Stimulated activated CD4-positive, alpha-beta T cell treated with anti-CD3 and anti-CD28 coated beads, Interleukin-15, amount 100 ng/mL, for 1 hour (primary cell): ENCODE measurements at places on chromosomes 11 and 22.

DNA sequence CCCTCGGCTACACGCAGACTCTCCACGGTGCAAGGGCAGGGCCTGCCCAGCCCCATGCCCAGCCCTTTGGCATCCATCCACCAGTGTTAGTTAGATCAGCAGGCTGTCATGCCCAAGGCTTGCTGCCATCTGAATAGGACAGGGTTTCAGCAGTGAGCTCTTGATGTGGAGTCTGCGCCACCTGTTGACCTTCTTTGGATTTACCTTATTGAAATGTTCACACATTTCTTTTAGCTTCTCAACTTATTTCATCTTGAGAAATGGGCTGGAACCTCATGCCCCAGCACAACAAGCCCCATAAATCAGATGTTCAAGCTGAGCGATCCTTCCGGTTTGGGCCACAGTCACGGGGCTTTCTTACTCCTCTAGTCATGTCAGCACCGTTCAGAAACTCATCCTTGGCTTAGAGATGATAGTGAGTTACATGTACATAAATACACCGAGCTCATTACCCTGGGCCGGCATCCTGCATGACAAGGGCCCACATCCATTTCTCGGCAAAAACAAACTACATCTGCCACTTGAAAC is 61.7 kb downstream of the PARVB start:
- no peak for DNase-seq

DNA sequence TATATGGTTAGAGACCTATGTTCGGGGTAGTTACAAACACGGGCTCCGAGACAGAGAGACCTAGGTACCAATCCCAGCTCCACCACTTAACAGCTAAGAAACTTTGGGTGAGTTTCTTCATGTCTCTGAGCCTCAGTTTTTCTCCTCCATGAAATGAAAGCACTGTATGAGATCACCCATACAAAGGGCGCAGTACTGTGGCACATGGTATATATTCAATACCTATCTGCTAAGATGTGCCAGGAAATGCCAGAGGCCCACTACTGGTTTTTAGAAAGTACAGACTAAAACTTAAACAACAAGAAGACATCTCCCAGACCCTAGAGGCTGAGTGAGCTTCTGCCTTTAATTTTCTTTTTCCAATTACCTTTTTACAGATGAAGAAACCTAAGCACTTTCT is 69.5 kb downstream of the SLC1A2 start:
- DNase-seq: no peak

- DNase-seq: no peak
Observed at GRCh38 chr11:119486691-119487259, 63.8 kb upstream of the THY1 start.

DNA sequence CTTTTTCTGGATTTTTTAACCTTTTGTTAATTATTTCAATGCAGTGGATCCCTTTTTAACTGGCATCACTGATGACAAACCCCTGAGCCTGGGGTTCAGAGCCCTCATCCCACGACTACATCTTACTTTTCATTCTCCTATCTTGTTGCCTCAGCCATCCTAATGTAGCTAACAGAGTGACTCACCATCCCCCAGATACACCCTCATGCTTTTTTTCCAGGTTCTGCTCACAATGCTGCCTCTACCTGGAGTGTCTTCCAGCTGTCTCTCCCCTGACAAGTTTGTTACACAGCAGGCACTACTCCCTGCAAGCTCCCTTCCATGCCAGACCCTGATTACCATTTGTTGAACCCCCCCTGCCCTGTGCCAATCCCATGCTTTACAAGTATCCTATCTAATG is 135.4 kb downstream of the NCAM1 start:
- no peak for DNase-seq
